Mucosa of gallbladder (tissue), 1 donor: ENCODE measurements at places on chromosomes 1 and 21. TPM values are rescaled to one million over a fixed set of nuclear protein-coding genes. Genes with fewer than 3 reads are reported as not detected.

The SIK1 gene
- total RNA-seq = 33.5 TPM

The TRIM45 gene
- total RNA-seq = 7.2 TPM

The ZC3H12A gene
- 17.6 TPM for total RNA-seq

The AMY1C gene
- total RNA-seq = not detected

The LINGO4 gene
- total RNA-seq = 0.09 TPM

The PTPN14 gene
- 46.2 TPM for total RNA-seq
